ENCODE measurements at places on chromosomes 7 and 10. TPM values are rescaled to one million over a fixed set of nuclear protein-coding genes. Genes with fewer than 3 reads are reported as not detected.

GRCh38 chr10:72204296-72204695 is 11.5 kb upstream of the ANAPC16 start:
- no peak for DNase-seq

GRCh38 chr10:6423413-6424170 is 156.5 kb downstream of the PRKCQ start:
- no peak for DNase-seq

DNA sequence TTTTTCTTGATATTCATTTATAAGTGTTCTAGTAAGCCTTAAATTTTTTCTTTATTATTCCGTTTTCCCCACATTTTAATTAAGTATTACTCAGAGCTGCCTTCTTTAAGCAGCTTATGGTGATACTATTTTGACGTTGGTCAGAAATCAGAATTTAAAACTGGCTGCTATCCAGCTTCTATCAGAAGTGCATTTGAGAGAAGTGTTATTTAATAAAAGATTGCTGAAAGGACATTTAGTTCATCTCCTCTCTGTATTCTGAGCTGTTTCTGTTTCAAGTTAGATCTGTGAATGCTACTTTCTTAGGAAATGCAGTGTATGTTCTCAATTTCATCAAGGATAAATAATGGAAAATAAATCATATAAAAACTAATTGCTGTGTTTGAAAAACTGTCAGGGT is 17.4 kb downstream of the KLHL7 start:
- no peak for DNase-seq

DNA sequence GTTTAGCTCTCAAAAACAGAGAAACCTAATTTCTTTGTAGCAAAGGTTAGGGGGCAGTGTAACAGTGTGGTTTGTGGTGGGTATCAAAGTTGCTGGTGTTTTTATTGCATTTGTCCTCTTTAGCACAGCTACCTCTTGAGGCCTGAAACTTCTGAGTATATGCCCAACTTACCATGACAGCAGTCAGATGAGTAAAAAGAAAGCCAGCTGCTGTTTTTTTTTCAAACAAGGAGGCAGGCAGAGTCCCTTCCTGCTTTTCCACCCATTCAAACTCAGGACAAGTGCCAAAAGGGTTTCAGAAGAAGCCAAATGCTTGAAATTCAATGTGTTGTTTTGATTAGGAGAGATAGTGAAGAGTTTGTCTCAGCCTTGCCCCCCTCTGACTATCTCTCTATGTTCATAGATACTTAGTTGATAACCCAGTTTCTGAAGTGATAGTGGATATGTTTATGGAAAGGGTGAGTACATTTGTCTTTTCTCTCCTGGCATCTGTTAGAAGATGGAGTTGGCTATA is 23.1 kb downstream of the GBF1 start:
- no peak for DNase-seq

Gene PON3
- total RNA-seq = not detected

GRCh38 chr7:134448356-134449229 is 10.3 kb downstream of the AKR1B1 start:
- DNase-seq = no peak

DNA sequence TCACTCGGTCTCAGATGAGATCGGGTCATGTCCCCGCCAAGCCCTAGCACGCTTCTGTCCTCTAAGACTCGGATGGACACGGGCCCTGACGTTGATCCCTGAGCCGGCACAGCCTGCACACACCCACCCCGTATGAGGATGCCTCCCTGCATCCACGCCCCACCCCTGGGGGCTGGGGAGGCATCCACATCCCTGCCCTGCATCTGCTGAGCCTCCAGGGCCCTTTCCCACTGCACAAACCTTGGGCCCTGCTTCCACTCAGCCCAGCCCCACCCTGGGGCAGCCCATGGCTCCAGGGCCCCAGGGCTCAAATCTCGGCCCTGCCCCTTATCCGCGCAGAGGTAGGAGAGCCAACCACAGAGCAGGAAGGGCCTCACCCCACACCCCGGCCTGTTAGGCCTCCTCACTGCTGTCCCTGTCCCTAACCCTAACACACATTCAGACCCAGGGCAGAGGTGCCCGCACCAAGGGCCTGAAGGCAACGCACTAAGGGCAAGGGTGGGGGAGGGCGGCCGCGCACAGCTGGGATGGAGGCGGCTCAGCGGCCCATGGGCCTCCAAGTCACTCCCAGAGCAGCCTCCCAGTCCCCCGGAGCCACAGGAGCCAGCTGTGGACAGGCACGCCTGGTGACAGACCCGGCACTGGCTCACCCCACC is 9.5 kb upstream of the MICALL2 start:
- DNase-seq = no peak

Gene ATP6V1F
- 134 TPM for total RNA-seq

- no peak for DNase-seq
These were observed 7.7 kb downstream of the ASB10 start for GRCh38 chr7:151179287-151179860.

DNA sequence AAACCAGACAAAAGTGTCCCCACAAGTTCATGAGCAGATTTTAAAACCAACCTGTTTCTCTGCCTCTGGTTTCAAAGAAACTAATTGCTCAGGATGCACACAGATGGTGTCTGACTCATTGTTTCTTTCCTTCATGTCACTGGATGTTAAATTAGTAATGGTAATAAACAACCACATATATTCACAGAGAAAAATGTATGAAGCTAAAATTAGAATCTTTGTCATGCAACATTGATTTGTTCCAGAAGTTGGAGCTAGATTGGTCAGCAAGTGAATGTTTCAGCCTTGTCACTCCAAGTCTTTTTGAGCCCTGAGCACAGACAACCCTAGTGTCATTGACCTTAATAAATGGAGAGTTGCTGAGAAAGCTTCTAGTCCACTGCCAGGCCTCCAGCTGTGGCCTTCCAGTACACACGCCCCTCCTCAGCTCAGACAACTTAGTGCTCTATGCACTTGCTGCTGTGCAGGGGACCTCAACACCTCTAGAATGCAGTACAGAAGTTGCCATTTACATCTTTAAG is 175.9 kb downstream of the CCDC71L start:
- no peak for DNase-seq

DNA sequence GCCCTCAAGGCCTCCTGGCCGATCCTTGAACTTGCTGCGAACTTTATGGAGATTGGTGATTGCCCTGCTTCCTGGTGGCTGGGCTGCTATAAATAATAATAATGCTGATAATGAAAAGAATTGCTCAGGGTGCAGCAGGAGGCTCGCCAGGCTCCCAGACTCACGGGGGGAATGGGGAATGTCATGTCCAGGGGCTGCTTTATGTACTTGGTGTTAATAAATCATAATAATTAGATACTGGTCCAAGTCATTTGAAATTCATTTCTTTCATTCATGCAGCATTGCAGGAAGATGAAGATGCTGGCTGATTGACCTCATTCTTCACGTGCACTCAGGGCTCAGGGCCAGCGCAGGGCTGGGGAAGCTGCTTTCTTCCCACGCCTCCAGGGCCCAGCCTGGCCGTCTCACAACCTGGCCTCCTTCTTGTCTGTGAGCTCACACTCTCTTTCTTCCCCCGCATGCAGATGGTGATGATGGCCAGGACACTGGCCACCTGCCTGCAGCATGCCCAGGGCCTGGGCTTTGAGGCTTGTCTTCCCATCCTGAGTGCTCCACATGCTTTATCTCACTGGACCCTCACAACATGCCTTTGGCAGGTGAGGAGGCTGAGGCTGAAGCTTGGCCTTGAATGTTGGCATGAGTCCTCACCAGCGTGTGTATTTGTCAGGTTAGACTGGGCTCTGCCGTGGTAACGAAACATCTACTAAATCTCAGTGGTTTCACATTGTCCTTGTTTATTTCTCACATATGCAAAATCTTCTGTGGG is 138.4 kb upstream of the TNS3 start:
- DNase-seq = no peak

DNA sequence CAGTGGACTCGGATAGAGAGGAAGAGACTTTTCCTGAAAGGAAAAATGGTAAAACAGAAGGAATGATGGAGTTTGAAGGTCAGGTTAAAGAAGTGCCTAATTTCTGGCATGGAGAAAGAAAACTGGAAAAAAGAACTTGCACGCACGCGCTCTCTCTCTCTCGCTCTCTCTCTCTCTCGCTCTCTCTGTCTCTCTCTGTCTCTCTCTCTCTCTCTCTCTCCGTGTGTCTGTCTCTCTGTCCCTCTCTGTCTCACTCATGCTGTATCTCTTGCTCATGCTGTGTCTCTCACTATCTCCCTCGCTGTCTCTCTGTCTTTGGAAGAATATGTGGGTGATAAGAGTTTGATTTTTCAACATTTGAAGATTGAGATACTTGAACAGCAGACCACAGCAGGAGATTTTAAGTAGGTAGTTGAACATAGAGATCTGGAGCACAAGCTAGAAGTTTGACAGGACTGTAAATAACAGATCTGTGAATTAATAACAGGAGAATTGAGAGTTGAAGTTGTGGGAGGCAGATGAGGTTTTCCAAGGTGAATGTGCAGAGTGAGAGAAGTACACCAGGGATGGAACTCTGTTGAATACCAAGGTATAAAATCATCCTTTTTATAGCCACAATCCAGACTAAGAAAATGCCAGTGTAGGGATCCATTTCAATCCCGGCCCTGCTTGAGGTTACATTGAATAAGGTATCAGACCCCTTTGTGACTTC is 33.1 kb downstream of the ADD3 start:
- DNase-seq = no peak

DNA sequence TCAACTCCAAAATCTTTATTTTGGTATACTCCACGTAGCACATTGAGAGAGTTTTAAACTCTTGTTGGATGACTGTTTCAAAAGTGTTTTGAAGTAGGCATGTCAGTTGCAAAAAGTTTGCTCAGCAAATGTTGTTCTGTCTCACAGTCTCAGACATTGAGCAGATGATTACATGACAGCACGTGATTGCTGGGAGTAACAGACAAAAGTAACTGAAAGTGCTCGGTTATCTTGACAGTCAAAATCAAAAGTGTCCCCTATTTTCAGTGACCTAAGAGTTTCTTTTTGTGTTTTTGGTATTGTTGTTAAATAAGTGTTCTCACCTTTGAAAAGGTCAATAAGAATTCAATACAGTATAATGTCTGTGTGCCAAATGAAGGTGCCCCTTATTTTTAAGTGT is 84.3 kb downstream of the CFTR start:
- no peak for DNase-seq

Gene PDE6C
- total RNA-seq = not detected

DNA sequence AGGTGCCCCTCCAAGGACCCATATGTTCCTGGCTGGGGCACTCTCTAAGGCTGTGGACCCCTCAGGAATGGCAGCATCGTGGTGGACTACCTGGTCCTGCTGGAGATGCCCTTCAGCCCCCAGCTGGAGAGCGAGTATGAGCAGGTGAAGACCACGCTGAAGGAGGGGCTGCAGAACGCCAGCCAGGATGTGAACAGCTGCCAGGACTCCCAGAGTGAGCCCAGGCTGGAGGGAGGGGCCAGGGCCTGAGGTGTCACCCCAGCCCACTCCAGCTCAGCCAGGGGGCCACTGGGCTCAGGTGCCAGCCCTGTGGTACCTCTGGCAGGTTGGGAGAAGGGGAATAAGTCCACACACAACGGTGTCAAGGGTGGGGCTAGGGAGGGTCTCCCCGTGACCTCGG is 4.7 kb upstream of the MUC12 start:
- DNase-seq = no peak

Gene EPO
- not detected for total RNA-seq

DNA sequence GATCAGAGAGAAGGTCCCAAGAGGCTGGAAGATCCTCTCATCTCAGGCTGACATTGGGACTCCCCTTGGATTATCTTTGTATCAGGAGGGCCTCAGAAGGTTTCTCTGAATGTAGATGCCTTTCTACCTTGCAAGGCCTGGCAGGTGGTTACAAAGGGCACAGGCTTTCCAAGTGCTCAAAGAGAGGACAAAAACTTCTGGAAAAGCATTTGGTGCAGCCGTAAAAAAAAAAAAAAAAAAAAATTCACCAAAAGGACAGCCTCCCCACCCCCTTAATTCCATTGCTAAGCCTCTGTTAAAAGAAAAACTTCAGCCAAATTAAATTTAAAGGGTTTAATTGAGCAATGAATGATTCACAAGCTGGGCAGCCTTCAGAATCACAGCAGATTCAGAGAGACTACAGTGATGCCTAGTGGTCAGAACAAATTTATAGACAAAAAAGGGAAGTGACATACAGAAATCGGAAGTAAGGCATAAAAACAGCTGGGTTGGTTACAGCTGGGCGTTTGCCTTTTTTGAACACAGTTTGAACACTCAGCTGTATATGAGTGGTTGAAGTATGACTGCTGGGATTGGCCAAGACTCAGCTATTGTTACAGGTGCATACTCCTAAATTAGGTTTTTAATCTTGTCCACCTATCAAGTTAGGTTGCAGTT is 42.5 kb upstream of the LRGUK start:
- DNase-seq = no peak

Gene CALML5
- not detected for total RNA-seq

DNA sequence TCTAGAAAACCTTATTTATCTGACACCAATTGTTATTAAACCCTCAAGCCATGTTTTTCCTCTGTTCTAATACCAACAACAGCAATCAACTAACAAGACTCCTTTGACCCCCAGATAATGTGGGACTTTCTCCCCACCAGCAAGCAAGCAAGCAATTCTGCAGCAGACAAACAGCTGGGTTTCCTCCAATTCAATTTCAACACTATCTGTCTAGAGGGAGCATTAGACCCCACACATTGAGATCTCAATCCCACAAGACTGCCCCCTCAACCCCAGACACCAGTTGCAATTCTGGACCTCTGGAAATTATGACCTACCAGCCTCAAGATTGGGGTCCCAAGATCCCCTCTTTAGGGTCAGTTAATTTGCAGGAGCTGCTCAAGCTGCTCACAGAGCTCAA is 89.4 kb upstream of the TMEM26 start:
- DNase-seq = no peak

DNA sequence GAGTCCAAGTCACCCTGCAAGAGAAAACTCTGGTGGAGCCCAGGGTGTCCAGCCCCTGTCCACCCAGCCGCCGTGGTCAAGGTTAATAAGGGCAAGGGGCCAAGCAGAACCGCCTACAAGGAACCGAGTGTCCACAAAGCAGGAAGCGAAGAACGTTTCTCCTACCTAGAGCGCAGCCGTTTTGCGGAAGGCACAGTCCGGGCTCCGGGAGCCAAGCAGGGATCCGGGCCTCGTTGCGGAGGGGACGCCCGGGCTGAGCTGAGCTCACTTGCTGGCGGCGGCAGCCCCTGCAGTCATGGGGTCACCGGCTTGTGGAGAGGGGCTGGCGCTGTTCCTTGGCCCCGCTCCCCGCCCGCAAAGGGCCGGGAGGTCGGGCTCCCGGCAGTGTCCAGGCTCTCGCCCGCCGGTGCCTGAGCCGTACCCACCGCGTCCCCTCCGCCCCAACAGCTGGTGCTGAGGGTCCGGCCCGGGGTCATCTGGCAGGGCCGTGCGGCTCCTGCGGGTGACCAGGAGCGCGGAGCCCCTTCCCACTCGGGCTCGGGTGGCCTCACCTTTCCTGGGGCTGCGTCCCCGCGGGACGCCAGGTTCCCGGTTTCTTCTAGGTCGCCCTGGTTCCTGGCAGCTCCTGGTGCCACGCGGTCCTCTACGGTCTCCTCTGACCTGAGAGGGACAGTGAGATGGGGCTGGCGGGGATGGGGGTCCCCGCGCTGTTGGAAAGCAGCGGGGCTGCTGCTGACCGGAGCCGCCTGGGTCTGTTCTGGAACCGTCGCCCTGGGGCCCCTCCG is 14.0 kb upstream of the ZNF273 start:
- DNase-seq = no peak

Measured in activated T-helper 1 cell treated with anti-CD3 and anti-CD28 coated beads, Interleukin-12 subunit alpha, Interleukin-12 subunit beta, Interleukin-2, Interleukin-4 antibody, amounts not matched to agents 30 ng/mL and 10 ng/mL and 1 ng/mL, durations not matched to agents 14 hours and 24 hours and 36 hours (primary cell).